Renal pelvis (tissue), 12 donors: ENCODE measurements at places on chromosomes 3 and 15. TPM values are rescaled to one million over a fixed set of nuclear protein-coding genes. Genes with fewer than 3 reads are reported as not detected.
A peak's percentile ranks its signal among the peaks of the same experiment; 100 is the strongest.

Gene TGFBR2
- polyA plus RNA-seq, result 89.0 TPM

DNA sequence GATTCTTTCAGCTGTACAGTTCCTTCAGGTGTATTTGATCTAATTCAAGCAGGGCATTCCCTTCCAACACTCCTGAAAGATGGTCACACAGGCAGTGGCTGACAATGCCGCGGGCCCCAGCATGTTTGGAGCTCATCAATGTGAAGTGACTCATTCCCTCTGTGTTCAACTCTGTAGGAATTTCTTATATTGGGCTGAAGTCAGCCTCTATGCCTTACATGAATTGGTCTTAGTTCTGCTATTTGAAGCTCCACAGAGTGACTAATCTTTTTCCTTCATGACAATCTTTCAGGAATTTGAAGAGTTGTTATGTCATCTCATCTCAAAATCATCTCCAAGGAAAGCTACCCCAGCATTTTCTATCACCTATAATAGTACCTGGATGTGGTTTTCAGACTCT lies 142.5 kb upstream of the C2CD4B start:
- DNase-seq, result no peak

Gene TMEM108
- 2.0 TPM for polyA plus RNA-seq

GRCh38 chr3:163138258-163138657 lies 1641.7 kb downstream of the OTOL1 start:
- DNase-seq, result no peak

DNA sequence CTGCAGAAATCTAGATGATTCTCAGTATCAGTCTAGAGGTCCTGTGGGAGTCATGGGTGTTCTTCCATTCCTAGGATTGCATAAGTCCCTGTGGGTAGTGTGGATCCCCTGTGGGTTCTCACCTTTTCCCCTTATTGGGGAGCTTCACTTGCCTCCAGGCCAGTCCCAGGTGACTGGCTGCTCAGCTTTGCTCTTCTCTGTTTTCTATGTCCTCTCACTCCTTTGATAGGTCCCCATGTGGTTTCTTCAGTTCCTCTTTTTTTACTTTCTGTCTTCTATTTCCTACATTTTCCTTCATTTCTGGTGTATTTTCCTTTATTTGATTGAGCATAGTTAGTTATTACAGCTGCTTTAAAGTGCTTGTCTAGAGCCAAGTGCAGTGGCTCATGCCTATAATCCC lies 10.9 kb downstream of the TEX55 start:
- DNase-seq, result no peak

Gene CLEC3B
- polyA plus RNA-seq, result 44.4 TPM

- no peak for DNase-seq
Measured at GRCh38 chr3:25427155-25427554, 908 bp upstream of the RARB start.

Gene ANKRD63
- not detected for polyA plus RNA-seq

DNA sequence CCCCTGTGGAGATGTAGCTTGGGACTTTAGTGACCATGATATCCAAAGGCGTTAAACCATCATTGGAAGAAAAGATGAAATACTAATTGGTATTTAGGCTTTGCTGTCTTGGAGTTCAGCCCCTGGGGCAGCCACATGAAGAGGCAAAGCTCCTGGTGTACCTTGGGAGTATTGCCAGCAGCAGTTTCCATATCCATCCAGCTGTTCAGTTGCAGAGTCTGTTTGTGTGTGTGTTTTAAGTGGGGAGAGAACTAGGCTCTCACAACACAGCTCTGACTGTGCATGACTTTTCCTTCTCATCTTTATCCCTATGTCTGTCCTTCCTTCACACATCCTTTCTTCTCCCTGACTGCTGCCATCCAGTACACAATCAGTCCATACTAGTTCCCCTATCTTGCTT lies 98.9 kb downstream of the CDIN1 start:
- no peak for DNase-seq

- peak; percentile 19 for DNase-seq
Measured at GRCh38 chr3:152183473-152183872, 85.3 kb upstream of the MBNL1 start.

- no peak for DNase-seq
Measured at GRCh38 chr3:64152086-64152485, 73.2 kb downstream of the PRICKLE2 start.

- DNase-seq, result no peak
Measured at GRCh38 chr15:66555685-66556084, 10.1 kb downstream of the LCTL start.

DNA sequence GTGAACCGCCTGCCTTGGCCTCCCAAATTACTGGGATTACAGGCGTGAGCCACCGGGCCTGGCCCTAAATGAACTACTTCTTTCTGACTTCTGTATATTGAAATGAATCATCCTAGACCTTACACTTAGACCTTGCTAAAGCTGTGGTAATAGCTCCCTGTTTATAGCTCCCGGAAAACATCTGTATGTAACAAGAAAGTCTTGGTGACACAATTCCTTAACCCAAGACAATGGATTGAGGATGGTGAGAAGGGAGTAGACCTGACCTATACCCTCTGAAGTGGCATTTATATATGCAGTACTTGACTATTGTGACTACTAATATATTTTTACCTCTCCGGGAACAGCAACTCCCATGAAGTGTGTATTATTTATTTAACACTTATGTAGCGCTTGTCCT lies 48.0 kb upstream of the TBL1XR1 start:
- DNase-seq, result no peak

Gene RARB
- polyA plus RNA-seq, result 42.5 TPM

- DNase-seq, result no peak
Measured at GRCh38 chr15:41511331-41511898, 2.2 kb downstream of the LTK start.

Gene SYNPR
- not detected for polyA plus RNA-seq

DNA sequence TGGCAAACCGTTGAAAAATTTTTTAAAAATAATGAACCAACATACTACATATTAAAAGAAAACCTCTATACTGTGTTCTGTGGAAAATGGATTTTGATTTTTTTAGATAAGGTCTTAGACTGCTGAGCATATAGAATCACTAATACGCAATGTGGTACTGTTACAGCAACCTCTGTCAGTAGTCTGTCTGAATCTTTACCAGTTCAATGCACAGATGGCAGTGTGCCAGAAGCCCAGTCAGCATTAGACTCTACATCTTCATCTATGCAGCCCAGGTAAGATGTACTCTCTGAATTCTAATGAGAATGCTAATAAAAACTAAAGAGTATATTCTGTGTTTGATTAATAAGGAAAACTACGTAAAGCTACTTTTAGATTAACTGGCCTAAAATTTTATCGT lies 31.3 kb upstream of the FAH start:
- no peak for DNase-seq

DNA sequence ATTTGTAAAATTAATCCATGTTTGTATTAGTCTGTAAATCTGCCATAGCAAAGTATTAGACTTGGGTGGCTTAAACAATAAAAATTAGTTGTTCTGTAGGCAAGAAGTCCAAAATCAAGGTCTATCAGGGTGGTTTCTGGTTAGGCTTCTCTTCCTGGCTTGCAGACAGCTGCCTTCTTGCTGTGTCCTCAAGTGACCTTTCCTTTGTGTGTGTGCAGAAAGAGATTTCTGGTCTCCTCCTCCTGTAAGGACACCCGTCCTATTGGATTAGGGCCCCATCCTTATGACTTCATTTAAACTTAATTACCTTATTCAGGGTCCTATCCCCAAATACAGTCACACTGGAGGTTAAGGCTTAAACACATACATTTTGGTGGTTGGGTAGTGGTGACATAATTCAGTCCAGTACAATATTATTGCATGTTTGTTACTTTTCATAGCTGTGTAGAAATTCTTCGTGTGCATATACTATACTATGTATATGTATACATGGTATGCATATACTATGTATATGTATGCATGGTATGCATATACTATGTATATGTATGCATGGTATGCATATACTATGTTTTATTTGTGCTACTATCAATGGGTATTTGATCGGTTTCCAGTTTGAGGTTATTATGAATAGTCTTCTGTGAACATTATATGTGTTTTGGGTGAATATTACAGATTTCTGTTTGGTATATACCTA lies 57.9 kb upstream of the RNU6-1 start:
- no peak for DNase-seq

DNA sequence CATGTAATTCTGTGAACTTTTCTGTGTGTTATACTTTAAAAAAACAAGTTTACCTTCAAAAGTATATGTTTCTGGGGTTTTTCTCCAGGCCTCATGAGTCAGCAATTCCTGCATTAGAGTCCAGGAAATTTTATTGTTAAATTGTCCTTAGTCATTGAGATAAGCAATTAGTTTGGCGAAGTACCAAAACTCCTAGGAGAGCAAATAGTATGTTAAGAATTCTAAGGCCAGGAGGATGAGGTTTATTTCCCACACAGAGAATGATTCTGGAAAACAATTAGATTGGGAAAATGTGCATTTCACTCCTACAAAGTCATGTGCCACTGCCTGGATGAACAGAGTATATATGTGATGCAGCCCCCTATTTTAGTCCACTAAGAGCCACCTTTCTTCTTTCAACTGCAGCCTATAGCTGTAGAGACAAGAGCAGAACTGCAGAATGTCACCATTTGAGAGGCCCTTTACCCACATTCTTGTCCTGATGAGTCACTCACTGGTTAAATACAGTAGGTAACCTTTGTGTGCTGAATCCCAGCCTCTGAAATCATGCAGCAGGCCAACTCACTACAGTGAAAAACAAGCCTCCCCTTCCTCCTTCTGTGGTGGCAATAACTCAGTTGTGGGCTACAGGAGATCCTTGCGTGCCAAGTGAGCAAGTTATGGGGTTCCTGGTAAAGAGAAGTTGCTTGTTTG lies 452.8 kb upstream of the THBS1 start:
- peak; percentile 49 for DNase-seq
